ENCODE measurements at places on chromosomes 3 and 15.

- DNase-seq: no peak
These were observed 1097.6 kb upstream of the CFAP20DC start for GRCh38 chr3:60147249-60147950.

DNA sequence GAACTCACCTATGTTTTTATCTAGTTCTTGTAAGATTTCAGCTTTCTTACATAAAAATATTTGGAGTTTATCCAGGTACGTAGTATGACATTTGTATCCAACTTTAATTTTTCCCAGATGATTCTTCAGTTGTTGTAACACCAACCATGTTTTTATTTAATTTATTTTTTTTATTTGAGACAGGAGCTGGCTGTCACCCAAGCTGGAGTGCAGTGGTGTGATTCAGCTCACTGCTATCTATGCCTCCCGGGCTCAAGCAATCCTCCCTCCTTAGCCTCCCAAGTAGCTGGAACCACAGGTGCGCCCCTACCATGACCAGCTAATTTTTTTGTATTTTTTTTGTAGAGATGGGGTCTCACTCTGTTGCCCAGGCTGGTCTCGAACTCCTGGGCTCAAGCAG lies 6.6 kb downstream of the XYLB start:
- peak; percentile 19 for DNase-seq

GRCh38 chr3:143119974-143120715 lies 574 bp downstream of the CHST2 start:
- DNase-seq: peak; percentile 61

GRCh38 chr3:150710097-150710496 lies 6.4 kb upstream of the ERICH6 start:
- no peak for DNase-seq

- no peak for DNase-seq
These were observed 11.5 kb downstream of the CRYGS start for GRCh38 chr3:186532598-186533072.
